ENCODE measurements at places on chromosomes 5 and 9.

DNA sequence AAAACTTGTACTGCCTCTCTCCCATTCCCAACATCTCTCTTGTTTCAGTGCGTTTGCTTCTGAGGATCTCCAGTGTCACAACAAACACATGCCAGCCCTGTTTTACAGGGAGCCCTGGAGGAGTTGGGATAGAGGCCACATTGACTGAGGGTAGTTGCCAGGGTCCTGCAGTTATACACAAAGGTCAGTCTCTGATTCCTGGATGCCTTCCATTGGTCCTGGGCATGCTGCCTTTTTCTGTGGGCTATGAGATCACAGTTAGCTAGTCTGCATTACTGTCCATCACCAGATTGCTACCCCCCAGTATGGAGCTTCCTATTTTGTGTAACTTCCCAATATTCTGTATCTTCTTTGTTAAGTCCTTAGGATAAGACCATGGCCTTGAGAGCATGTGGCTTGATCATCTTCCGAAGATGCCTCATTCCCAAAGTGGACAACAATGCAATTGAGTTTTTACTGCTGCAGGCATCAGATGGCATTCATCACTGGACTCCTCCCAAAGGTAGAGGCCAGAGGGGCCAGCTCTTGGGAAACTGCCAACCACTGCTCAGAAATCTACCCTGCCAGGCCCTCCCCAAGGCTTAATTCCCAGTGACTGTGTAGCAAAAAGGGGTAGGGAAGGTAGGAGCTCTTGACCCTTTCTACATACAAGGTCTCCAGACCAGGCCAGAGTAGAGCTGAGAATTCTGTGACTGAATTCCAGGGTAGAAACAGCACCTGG lies 9.5 kb downstream of the NUDT2 start:
- DNase-seq, result no peak

DNA sequence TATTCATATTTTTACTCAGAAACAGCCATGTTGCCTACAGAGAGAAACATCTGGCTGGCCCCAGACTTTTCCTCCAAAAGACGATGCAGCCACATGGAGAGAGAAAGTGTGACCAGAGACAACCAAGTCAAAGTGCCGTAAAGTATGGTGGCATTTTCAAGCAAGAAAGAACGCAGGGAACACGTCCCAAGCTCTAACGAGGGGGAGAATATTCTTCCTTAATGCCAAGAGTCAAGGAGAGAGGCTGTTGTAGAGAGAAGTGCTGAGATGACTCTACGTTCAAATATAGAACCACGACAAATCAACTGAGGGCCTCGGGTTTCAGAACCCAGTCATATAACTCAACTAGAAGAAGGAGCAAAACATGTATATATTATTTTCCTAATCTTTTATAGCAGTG lies 55.9 kb downstream of the FNBP1 start:
- DNase-seq, result no peak

GRCh38 chr9:110583237-110583636 lies 3.7 kb upstream of the SVEP1 start:
- no peak for DNase-seq

DNA sequence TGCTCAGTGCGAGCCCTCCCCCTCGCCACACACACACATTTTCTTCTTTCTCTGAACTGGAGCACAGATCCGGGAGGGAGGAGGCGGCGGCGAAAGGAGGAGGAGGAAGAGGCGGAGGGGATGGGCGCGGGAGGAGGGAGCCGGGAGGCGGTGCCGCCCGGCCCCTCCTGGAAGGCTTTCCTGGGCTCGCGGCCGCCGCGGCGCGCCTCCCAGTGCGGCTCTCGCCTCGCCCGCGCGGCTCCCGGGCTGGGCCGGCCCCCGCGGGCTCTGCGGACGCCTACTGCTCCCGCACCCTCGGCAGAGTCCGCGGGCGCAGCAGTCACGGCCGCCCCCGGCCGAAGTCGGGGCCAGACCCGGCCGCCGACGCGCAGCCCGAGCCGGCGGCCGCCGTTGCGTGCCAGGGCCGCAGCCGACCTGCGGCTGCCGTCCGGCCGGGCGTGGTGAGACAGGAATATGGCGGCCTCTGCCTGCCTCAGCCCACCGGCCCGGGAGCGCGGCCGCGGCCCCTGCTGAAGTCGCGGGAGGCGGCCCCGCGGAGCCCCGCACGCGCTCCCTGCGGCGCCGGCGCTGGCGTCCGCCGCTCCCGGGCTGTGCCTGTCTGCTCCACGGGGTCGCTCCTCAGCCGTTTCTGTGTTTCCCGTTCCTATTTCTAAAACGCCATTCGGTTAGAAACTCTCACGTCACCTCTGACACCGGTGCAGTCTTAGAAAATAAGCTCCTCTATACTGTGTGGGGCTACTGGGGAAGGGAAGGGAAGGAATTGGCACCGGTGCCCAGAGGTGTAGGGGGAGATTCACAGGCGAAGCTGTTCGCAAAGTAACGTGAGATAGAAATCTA lies 500 bp upstream of the GNAQ start:
- peak; percentile 64 for DNase-seq

GRCh38 chr9:114902786-114903524 lies 27.4 kb downstream of the TNFSF8 start:
- peak; percentile 32 for DNase-seq

DNA sequence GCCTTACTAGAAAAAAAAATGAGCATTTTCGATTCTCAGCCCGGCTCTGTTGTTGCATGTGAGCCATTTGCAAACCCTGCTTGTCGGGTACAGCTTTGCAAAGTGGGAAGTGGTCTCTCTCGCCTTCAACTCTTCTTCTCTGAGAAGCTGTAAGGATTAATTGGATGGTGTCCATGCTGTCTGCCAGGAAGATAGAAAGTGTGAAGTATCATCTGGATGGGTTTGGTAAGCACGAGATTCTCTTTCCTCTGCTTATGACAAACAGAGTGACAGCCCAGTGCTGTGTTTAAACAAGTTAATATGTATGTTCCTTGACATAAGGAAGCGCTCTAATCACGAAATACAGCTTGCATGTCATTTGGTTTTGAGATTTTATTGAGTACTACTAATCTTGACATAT lies 109.1 kb upstream of the SPATA31D4 start:
- no peak for DNase-seq

DNA sequence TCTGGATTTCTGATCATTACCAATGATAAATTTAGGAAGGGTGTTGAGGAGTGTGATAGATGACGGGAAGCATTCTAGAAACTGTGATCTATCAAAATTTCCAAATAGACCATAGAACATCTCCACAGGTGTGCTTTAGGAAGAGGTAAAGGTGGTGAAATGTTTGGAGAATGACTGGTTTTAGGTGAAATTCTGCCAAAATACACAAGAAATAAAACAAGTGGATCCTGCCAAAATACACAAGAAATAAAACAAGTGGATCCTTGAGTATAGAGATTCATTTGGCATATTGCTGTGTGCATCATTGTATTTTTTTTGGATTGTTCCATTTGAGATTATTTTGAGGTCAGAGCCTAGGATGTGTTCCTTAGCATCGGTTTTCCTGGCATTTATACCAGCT lies 88.3 kb upstream of the CTNND2 start:
- no peak for DNase-seq

DNA sequence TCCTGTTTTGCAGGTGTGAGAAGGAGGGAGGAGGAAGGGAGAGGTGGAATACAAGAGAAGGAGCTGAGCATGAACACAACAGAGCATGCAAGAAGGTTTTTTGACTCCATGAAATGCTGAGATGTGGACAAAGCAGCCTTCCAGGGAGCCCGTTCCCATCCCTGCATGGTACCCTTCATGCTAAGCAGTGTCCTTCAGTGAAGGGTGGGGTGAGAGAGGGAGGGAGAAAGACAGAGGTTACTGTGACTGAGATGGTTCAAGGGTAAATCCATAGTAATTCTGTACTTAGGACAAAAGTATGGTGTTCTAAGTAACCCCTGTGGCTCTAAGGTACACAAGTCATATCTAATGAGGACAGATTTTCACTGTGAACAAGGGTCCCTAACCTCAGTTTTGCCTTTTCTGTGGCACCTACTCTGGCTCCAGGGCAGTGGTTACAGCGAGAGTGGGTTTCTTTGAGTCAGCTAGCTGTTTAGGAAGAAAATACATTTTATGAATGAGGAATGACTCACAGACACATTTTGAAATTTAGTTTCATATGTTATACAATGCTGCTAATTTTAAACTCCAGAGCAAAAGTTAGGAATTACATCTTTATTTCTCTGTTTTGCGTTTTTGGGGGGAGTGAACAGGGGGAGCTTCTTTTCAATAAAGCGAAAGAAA lies 184.9 kb upstream of the SLC12A2 start:
- DNase-seq, result no peak

DNA sequence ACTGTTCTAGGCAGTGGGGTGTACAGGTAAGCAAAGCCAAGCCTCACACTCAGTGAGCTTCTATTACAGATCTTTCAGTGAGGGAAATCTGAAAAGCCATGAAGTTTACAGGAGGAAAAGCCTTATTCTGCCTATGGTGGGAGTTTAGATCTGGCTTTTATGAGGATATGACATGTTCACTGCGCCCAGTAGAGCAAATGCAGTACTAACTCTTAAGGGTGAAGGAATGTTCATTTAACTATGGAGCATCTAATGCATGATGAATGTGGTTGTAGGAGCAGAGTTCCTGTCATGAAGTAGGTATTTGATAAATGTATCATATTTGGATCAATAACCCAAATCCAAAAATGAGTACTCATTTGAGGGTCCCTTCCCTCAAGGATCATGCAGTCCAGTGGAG lies 230.2 kb upstream of the PAPPA start:
- no peak for DNase-seq

GRCh38 chr5:102778478-102778877 lies 23.4 kb downstream of the PAM start:
- no peak for DNase-seq

DNA sequence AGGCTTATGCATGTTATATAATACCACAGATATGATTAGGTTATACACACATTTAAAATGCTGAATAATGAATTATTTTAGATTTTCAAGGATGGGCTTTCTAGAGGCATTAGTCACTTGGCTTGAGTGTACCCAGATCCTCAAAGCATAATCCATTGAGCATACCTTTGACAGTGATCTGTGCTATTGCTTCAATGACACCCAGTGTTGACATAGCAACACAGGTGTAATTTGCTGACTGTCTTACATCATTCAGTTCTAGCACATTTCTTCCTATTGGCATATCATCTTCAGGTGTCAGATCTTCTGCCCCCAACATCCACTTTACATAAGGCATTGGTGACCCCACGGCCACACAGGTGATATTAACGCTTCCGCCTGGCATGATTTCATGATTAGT lies 721.5 kb upstream of the DMAC1 start:
- no peak for DNase-seq

DNA sequence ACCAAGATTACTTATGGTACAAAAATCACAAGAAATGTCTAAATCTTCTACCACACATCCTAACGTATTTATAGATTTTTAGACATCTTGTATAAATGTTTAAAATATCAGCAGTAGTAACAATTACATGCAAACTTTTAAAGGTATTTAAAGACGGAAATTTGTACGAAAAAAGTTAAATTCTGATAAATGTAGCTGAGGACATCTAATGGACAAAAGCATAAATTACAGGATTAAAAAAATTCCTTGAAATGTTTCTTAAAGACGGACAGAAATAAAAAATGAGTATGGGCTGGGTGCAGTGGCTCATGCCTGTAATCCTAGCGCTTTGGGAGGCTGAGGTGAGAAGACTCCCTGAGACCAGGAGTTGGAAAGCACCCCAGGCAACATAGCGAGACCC lies 15.8 kb downstream of the ERCC8 start:
- no peak for DNase-seq

Measured in activated CD4-positive, alpha-beta T cell treated with anti-CD3 and anti-CD28 coated beads, Interleukin-2, amount 50 U/mL, for 1 hour (primary cell).